GM20000 (cell line): ENCODE measurements at places on chromosomes 11 and 22.

DNA sequence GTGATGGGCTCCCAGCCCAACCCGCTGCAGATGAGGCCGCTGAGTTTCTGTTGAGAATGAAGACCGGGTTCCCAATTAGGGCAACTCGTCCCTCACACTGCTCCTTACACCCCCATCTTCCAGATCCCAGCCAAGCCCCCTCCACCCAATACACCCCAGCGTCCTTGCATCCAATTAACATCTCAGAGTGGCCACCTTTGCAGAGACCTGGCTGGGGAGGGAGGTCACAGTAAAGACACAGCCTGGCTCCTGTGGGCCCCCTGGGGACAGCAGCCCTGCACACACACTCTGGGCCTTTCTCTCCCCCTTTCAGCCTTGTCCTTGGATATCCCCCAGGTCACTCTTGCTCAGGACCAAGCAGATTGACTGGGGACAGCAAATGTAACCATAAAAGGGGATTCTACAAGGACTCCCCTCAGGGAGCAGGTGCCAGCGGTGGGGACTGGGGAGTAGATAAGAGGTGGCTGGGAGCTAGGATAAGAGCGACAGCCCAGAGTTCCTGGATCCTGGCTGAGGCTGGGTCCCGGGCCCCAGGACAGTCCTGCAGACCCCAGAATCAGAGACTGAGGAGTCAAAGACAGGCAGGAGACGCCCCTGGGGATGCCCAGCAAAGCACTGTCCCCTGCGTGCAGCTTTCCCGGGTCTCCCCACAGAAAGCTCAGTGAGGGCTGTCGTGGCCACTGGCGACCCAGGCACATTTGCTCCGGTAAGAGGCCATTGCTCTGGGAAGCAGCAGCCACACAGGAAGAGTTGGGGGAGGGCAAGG, 8.4 kb downstream of the APOBEC3A start:
- no peak for DNase-seq

- DNase-seq: no peak
These were observed 5.4 kb upstream of the MTMR3 start for GRCh38 chr22:29877620-29878019.

DNA sequence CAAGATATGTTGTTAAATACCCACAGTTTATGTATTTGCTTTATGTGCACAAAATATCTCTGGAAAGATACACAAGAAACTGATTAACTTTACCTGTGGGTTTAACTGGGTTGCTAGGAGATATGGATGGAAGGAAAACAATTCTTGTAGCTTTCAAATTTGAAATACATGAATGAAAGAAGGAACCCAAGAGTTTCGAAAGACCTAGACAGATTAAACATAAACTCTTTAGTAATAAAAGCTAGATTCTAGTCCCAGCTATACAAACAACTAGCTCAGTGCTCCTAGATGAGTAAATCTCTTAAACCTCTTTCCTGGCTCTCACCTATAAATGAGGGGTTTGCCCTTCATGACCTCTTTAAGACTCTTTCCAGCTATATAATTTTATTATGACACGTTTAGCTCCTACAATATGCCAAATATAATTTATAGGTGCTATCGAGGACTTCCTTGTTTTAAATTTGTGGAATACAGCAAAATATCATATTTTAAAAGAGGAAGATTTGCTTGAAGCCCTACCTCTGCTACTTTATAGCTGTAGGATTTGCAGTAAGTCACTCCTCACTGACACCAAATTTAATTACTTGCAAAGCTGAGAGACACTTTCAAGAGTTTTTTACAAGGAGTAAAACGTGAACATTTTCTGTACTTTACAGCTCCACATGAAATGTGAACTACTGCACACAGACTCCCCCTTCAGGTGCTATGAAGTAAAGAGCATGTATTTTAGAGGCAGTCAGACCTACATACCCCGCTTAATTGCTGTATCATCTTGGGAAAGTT, 50.7 kb downstream of the RRAS2 start:
- DNase-seq: peak; percentile 20

DNA sequence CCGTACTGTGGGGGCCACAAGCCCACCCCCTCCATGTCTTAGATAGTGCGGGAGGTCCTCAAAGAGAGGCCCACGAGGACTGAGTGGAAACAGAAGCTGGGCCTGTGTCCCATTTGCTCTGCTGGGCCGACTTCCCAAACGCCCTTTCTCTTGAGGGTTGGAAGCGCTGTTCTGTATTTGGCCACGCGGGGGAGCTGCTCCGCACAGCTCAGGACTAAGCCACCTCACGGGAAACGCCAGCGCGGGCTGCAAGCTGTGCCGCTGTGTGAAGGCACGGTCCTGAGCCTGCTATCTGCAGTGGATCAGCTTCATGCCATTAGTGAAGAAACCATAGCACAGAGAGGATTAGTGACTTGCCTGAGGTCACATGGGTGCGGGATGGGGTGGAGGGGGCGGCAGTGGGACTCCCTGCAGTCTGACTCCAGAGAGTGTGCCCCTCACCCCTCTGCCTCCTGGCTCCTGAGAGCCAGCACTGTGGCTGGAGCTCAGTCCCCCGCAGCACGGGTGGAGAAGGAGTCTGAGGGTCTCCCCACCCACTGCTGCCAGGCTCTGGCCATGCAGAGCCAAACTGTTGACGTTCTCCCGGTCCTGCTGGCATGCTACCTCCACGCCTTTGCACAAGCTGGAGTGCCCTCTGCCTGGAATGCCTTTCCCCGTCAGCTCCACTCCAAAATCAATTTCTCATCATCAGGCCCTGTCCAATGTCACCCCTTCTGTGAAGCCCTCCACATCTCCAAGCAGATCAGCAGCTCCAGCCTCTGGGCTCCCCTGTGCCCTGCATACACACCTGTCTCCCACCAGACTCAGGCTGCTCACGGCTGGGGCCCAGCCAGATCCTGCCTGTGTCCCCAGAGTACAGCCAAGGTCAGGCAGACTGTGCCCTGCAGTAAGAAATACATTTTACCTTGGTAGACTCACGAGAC, 51.5 kb upstream of the LRRC32 start:
- DNase-seq: peak; percentile 76

DNA sequence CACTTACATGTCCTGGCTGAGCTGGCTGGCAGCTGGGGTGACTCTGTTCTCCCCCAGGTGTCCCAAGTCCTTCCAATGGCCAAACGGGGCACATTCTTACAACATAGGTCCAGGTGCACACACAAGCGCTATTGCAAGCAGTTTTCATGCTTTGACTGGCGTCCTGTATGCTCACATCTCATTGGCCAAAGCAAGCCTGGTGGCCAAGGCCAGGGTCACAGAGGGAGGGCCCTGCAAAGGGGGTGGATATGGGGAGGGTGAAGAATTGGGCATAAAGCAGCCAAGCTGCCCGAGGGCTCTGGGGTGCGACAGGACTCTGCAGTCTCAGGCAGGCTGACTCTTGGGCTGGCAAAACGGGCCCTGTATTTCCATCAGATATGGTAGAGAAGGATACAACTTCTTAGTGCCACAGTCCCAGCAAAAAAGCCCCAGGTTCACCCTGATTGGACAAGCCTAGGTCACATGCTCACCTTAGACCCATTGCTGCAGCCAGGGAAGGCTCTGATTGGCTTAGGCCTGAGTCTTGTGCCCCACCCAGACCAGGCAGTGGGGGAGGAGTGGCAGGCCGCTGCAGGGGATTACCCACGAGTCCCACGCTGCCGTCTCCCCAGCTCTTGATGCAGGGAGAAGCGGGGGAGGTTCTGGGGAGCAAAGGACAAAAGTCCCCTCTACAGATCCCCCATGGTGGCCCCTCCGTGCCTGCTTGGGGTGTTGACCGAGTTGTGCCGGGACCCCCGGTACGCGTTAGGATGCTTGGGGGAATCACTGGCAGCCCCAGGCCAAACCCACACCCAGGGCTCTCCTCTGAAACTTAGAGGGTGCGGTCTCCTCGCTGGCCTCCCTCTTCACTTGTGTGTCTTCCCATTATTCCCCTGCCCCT, 110.8 kb downstream of the ARHGAP8 start:
- DNase-seq: no peak

DNA sequence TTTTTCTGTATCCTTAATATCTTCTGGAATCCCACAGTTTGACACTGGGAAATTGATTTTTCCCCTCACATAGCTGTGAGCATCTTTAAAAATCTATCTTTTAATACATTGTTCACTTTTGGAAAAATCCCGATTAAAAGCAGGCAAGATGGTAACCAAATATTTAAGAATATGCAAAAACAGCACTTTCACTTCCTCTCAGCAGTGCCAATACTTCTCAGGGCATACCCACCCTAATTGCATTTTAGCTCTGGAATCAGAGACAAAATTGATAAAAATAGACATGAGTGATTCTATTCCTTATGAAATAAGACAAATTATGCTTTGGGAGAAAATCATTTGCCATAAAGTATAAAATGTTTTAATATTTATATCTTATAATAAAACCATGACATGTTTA, 168.5 kb upstream of the CCDC90B start:
- no peak for DNase-seq

DNA sequence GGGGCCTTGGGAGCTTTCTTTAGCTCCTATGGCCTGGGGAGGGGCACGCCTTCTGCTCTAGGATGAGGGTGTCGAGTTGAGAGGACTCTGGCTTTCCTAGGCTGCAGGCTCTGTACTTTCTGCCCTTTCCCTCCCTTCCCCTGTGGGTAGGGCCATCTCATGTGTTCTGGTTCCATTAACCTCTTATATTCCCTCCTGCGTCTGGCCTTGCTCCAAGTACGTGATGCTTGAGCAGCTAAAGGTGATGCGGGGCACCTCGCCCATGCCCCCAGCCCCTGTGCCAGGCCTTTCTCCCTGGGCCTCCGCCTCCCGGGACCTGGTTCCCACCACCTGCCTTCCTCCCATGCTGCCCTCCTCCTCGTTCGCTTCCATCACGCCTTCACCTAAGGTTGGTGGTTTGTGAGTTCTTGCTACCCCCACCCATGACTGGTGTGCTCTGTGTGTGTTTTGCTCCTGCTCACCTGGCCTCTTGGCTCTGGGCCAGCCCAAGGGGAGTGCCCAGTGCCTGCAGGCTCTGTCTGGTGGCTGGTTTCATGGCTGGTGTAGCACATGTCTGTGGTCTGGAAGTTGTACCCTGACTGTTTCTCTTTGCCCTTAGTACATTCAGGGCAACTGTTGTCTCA, 34.1 kb downstream of the PHLDB1 start:
- no peak for DNase-seq
